ENCODE measurements at places on chromosomes 16 and 17. TPM values are rescaled to one million over a fixed set of nuclear protein-coding genes. Genes with fewer than 3 reads are reported as not detected.

Gene SLC22A31
- 12.1 TPM for total RNA-seq

Gene ZPBP2
- total RNA-seq: not detected

Gene SKAP1
- total RNA-seq: 0.30 TPM

Gene TMC7
- 3.6 TPM for total RNA-seq

Gene HBA1
- total RNA-seq: 3.1 TPM

GRCh38 chr16:82616356-82616755, 10.4 kb upstream of the CDH13 start:
- no peak for DNase-seq

- no peak for DNase-seq
Measured at GRCh38 chr16:22878955-22879354, 65.0 kb downstream of the HS3ST2 start.

DNA sequence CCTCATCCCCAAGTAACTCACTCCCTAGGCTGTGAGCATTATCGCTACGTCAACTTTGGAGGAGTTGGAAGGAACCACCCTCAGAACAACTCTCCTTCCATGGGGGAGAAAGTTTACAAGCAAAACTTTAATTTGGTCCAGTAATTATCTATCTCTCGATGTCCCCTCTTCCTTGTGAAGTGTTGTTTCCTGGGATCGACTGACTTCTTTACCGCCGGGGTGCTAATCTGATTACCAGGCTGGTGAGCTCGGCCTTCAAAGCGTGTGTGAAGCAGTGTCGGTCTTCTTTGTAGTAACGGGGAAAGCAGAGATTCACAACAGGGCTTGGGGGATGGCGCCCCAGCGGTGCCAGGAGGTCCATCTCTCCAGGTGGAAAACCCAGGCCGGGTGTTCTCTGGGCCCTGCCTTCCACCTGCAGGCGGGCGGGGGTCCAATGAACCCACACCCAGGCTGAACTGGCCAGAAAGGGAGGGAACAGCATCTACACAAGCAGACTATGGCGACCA, 14.5 kb upstream of the FOXF1 start:
- no peak for DNase-seq

DNA sequence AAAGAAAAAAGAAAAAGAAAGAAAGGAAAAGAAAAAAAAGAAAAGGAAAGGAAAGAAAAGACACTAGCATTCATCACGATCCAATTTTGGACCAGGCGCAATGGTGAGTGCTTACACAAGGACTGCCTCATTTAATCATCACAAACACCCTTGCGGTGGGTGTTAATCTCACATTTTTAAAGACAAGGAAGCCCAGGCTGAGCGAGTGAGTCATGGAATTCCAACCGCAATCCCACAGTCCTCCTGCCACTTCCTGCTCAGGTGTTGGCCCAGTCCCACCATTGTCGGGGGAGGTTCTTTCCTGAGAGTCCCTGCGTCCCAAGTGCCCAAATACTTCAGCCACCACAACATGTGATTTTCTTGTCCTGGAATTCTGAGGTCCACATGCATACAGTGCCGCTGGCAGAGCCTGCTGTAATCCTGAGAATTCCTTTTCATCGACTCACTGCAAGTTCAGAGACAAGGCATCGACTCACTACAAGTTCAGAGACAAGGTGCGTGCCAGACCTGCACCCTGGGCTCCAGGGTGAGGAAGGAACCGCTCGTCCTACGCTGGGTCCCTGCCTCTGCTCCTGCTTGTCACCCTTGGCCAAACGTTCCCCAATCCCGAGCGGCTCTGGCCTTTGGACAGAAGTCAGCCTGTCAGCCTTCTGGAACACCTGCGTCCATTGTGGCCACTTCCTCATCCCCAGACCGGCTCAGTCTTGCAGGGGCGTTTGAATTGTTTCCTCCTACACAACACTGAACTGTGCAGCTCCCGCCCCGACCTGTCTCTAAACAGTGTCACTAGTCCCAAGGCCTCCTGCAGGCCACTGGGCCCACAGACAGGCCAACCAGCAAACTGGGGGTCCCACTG, 5.8 kb downstream of the ZG16B start:
- DNase-seq: no peak

DNA sequence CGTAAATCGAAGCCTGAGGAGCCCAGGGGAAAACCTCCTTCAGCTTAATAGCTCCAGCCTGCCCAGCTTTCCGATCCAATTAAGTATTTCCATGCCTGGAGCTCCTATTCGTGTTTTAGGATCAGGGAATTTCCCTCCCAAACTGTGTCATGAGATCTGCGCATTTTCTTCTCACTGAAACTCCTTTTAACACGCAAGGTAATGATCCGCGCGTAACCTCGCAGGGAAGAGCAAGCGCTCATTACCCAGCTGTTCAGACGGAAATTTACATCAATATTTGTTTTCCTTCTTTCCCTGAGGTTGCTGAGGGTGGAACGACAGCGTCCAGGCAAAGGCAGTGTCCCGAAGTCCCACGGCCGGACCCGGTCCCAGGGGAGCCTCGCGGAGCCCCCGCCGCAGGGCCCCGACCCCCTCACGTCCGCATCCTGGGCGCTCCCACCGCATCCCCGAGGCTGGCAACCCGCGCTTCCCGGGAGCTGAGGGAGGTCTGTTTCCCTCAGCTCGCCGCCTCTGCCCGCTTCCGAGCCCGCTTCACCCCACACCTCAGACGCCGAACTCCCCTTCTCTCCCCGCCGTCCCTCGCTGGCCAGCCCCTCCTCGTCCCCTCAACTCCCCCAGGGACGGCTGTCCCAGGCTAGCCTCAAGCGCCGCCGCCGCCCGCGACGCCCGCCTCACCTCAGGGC, 415 bp downstream of the ABCA5 start:
- DNase-seq: no peak

DNA sequence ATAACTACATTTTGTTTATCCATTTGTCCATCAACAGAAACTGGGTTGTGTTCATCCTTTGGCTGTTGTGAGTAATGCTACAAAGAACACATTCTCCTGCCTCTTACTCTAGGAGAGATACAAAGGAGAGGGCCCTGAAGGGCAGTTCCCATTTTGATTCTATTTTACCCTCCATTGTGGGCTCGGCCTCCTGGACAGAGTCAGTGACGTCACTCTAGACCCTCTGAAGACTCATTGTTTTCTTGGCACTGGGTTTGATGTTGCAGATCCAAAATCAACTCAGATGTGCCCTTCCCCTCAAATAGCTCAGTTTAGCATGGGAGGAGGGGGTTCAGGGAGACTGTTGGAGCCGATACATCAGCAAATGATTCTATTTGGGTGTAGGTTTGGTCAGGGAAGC, 280.9 kb downstream of the UTP18 start:
- no peak for DNase-seq

DNA sequence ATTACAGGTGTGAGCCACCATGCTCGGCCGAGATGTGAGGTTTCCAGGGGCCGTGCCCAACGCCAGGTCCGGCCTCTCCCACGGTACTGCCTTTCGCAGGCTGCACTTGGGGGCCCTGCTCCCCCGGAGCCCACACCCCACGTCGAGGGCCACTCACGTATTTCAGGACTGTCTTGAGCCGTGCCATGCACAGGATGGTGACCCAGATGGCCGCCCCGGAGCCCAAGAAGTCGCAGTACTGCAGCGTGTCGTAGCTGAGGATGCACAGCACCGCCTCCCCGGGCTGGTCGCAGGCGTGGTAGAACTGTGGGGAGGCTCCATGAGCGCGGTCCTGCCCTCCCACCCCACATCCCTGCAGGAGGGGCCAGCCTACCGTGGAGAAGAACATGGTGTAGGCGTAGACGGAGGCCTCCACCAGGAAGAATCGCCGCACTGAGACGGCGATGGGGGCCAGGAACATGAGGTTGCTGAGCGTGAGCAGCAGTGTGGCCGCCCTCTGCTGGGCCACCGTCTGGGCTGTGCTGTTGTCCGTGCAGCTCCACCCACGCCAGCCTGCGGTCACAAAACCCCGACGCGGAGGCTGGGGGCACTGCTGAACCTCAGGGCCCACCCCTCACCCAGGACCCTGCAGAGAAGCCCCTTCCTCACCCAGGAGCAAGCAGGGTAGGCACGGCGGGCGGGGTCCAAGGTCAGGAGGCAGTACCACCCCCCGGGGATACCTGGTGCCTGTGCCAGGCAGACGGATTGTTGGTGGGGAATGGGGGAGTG, 3.7 kb upstream of the MRPL28 start:
- no peak for DNase-seq

GRCh38 chr17:13989138-13989537, 80.2 kb upstream of the COX10 start:
- no peak for DNase-seq

- DNase-seq: peak; percentile 92
Measured at GRCh38 chr16:30096105-30096861, at the start of gene YPEL3. Gene YPEL3 (minus strand): TSS chr16:30096213. CDS start chr16:30095482, 731 bp downstream.

- DNase-seq: no peak
Measured at GRCh38 chr17:15213381-15214087, 51.6 kb downstream of the PMP22 start.

GRCh38 chr17:56838687-56839086, 4.7 kb downstream of the DGKE start:
- DNase-seq: no peak

DNA sequence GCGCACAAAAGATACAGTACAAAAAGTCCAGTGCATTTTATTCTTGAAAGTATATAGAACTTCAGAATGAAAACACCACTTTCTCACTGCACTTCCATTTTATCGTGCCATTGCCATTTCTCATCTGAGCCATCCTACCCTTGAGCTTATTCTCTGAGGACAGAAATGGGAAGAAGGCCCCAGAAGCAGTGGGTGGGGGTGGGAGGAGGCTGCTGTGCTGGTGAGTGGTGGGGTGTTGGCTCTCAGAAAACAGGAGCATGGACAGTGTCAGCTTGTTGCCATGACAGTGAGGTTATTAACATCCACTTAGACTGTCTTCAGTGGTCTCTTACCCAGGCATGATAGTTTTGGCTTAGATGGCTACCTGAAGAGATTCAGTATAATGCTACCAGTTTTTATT, 4.5 kb downstream of the ATMIN start:
- no peak for DNase-seq

DNA sequence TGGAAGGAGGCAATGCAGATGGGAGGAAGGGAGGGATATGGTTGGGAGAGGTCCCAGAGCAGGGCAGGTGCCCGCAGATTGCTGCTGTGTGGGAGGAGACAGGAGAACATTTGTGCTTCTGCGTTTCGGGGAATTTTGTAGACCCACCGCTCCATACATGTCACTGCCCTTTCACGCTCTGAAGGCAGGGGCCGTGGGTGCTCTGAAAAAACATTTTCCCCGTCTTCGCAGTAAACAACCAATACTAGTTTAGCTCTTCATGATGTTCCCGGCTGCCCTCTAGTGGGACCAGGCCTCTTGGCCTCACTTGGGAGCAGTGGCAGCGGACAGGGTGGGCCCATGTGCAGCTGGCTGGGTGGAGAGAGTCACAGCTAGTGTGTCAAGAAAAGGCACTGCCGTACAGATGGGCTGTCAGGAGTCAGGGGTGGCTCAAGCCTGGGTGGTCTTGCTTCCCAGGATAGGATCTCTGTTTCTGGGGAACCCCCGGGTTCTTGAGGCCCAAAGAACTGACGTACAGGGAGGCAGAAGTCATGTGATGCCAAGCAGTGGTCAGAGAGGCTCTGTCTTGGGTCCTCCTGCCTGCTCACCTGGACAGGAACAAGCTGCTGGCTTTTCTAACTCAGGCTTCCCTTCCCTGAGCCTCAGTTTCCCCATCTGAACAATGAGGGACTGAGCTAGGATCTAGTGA, 46.5 kb upstream of the CPNE2 start:
- peak; percentile 71 for DNase-seq

DNA sequence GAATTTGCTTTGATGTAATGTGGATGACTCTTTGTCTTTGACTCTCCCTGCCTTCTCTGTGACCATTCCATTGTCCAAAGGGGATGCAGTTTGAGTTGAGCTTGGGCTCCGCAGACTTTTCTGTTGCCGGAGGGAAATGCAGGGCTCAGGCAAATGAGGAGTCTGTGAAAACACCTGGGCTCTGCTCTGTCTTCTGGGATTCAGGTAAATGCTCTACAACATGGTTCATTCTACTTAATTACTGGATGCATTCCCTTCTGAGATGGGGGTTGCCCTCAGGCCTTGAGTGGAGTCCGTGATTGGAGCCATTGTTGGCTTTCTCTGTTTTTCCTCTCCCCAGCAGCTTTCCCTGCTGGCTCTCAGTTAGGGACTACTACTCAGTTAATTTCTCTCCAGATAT, 26.4 kb upstream of the SPNS2 start:
- DNase-seq: no peak

- DNase-seq: no peak
Measured at GRCh38 chr16:22270525-22270924, 26.7 kb upstream of the POLR3E start.

DNA sequence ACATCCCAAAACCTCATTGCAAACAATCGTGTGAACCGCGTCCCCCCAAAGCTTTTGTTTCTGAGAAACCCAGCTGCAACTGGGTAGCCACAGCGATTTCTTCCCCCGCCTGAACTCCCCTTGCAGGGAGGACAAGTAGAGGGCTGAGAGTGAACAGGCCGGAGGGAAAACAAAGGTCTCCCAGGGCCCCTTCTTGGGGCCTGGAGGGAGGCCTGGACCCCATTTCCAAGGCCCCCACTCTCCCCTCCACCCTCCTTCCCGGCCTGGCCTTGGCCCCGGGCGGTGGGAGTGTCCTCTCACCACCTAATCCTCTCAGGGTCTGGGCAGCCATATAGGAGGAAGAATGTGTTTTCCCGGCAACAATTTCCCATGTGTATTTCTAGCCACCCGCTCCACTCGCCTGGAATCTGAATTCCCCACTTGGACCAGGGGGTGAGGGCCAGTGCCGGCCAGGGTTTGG, 2.6 kb downstream of the GLIS2 start:
- DNase-seq: no peak

GRCh38 chr16:81650982-81651562, 128.0 kb upstream of the PLCG2 start:
- DNase-seq: peak; percentile 66

DNA sequence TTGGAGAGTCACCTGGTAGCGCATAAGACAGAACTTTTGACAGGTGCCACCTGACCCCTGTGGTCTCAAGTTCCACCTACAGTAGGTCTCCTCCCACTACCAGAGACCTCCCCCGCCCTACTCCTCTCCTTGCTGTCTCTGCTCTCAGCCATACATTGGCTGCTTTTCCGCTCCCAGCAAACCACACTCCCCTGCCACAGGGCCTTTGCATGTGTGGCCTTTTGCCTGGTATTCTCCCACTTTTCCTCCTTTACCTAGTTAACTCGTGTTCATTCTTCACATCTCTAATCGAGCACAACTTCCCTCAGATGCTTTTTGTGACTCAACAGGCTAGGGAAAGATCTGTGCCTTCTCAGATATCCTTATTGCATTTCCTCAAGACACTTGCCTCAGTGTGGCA, 218.3 kb upstream of the EEF2KMT start:
- DNase-seq: no peak

DNA sequence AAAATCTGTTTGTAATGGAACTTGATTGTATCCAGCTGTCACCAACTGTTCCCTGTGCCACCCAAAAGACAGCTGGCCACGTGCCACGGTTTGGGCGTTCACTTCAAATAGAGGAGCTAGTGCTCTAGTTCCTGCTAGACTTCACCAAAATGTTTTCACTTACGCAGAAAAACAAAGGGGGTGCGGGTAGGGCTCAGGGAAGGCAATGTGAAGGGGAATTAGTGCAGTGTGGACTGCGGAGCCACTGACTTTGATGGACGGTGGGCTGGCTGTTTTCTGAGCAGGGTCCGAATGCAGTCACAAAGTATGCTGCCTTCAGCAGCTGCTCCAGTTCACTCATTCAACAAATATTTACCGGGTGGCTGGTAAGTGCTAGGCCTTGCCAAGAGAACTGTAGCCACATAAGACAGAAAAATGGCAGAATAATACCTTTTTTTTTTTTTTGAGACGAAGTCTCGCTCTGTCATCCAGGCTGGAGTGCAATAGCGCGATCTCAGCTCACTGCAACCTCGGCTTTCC, 7.6 kb upstream of the CYTH1 start:
- DNase-seq: no peak

- no peak for DNase-seq
Measured at GRCh38 chr16:11379420-11379819, 34.2 kb downstream of the RMI2 start.

Data from WTC11 (cell line).